ENCODE measurements at places on chromosomes 3 and 15. TPM values are rescaled to one million over a fixed set of nuclear protein-coding genes. Genes with fewer than 3 reads are reported as not detected.

The UBAP1L gene
- 2.2 TPM for total RNA-seq

The LRRC31 gene
- not detected for total RNA-seq

The PATL2 gene
- total RNA-seq: 0.33 TPM

The MORC1 gene
- not detected for total RNA-seq

The ISG20 gene
- total RNA-seq: 4.0 TPM

The PTPN23 gene
- 37.2 TPM for total RNA-seq

The RAP2B gene
- total RNA-seq: 14.7 TPM

The LIPC gene
- 0.63 TPM for total RNA-seq

All from smooth muscle cell of the pulmonary artery (primary cell).